ENCODE measurements at places on chromosomes 12 and 14.

DNA sequence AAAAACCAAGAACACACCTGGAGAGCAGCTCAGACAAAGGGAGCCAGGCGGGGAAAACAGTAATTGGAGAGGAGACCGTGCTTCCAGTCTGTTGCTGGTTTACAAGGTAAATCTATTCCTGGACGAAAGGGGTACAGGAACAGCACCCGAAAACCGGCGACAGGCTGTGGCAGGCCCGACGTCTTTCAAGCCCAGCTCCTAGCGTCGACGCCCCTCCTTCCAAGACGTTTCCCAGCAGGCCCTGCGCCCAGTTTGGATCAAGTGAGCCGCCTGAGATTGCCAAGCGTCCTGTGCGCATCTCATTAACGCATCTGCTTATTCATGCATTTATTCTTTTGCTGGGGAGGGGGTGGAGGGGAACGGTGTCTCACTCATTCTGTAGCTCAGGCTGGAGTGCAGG is 1.4 kb downstream of the C12orf56 start:
- DNase-seq, result no peak

GRCh38 chr12:121443193-121443870 is 43.4 kb downstream of the RNF34 start:
- peak; percentile 94 for DNase-seq

DNA sequence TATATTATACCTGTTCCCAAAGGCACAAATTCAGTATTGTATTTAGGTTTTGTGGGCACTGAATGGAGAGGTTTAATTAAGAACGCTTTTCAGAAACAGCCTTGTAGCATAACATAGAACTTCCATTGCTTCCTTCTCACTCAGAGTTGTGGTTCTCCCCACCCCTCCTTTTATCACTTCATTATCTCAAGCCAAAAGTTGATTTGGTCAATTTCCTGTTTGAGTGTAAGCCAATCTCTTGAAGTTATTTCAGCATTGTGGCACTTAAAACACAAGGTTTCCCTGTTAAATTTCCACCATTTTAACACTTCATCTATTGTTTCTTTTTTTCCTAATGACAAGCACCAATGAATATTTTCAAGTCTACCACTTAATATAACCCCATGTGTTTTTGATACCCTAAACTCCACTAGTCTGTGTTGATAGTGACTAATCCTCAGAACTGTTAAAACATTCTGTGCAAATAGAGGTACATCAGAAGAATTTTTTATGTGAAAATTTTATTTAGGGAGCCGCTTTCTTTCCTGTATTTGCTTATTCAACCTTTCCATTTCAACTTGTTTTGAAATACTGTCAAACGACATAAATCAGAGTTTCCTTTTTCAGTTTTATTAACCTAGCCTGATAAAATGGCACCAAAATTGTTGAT is 340.1 kb downstream of the BCAT1 start:
- DNase-seq, result no peak

GRCh38 chr14:24392325-24393091 is 6.3 kb upstream of the NYNRIN start:
- peak; percentile 56 for DNase-seq

- DNase-seq, result peak; percentile 17
Observed at GRCh38 chr12:68317047-68317667, 15.0 kb downstream of the MDM1 start.

GRCh38 chr12:28507033-28507432 is 316.8 kb downstream of the CCDC91 start:
- no peak for DNase-seq

DNA sequence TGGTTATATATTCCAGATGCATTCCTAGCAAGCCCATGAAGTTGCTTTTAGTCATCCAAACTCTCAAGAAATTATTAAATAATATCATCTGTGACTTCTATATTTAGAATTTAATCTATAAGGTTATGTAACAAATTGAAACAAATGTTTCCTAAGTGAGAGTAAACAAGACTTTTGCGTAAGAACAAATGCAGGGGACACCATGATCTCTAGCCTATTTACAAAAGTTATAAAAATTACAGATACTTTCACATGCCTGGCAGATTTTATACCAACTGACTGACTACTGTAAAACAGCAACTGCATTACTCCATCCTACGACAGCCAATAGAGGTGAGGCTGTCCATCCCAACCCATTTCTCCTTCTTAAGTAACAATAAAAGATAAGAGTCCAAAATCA is 20.4 kb upstream of the DIO2 start:
- no peak for DNase-seq

DNA sequence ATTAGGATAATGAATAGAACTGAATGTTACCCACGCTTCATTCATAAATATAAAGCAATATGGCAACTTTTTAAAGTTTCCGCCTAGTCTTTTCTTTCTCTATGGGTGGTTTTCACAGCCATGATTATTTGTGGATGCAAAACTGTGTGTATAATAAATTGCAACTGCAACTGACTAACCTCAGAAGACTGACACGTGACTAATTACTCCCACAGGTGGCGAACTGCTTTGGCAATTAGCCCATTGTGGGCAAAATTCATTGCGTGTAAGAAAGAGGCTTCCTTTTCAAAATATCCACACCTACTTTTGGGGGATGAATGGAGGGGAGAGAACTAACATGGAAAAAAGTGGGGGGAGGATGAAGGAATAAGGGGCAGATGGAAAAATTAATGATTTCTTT is 79.0 kb downstream of the SLC25A21 start:
- no peak for DNase-seq

GRCh38 chr14:62988967-62989366 is 56.3 kb downstream of the KCNH5 start:
- DNase-seq, result no peak

DNA sequence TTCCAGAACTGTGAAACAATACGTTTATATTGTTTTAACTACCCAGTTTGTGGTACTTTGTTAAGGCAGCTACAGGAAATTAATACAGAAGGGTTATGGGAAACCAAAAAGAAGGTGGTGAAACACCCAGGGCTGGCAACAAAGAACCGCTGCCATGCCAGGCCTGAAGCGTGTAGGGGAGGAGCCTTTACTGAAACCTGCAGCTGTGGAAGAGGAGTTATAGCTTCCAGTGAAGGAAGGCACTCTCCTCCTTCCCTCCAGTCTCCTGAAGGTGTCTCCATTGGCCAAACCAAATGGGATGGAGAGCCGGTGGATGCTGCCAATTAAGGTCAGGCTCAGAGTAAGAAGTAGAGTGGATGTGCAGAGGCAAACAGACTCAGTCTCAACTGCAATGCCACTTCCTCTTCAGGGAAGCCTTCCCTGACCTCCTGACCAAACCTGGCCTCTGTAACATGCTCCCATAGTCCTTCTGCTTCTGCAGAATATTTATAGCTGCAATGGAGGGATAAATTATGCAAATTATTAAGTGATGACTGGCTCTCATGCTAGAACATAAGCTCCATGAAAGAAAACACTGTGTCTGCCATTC is 168.3 kb downstream of the DAD1 start:
- DNase-seq, result no peak

GRCh38 chr12:13386323-13387039 is 190.0 kb downstream of the EMP1 start:
- no peak for DNase-seq

DNA sequence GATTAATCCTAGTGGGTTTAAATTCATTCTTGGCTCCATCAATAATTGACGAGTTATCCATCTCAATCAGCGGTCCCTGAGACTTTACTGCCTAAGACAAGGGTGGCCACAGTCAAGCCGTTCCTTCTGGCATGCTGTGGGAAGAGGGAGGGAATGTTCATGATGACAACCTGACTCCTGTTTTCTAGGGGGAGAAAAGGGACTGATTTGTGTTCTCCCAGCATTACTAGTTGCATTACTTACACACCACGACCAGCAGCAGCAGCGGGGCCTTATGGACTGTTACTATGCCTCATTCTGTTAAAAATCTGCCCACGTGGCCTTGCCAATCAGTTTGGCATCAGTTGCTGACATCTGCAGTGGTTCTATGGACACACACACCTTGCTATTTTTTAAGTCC is 29.9 kb downstream of the PLEKHG7 start:
- no peak for DNase-seq

DNA sequence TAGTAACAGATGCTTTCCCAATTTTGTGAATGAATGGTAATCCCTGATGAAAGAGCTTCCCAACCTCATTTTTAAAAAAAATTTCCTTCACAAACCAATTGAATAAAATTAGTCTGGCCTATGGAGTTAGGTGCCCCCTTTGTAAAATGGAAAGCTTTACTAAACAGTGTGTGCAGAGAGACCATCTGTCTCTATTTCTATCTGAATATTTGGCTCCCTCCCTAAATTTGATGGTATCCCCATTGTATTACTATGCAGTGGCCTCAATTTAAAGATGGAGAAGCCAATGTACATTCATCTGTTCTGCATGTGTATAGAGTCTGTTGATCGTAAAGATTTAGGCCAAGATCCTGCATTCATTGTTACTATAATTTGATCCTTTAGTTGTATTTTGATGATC is 397.7 kb upstream of the RGS6 start:
- no peak for DNase-seq

GRCh38 chr14:85535991-85536832 is 6.3 kb downstream of the FLRT2 start:
- no peak for DNase-seq

DNA sequence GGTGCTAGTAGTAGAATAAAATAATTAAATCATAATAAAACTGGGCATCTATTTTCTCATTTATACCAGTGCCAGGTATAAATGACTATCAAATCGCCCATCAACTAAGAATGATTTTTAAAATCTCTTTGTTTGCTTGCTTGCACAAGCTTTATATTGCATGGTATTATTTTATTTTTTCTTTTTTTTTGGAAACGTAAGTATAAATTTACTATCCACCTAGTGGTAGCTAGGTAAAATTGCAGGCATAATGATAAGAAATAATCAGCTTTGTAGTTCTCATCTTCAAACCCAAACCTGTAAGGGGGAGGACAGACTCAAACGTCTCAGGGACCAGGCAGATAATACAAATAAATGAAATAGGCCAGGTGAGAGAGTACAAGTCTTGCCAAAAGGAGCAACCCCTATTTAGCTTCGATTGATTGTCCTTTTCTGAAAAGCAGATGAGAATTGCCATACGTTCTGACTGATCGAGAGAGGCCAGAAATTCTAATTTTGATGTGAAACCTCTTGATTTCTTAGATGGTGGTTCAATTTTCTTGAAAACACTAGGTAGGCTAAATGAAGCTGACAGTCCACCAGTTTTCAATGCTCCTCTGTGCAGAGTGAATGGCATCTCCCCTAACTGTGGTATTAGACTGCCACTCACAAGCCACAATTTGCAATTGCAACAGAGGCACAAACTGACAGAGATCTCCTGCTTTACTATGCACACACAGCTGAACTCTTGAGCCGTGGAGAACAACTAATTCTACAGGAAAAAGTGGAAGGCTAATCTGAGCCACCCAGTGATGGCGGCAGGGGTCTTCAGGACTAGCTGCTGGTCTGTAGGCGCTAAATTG is 189.3 kb downstream of the DACT1 start:
- no peak for DNase-seq

DNA sequence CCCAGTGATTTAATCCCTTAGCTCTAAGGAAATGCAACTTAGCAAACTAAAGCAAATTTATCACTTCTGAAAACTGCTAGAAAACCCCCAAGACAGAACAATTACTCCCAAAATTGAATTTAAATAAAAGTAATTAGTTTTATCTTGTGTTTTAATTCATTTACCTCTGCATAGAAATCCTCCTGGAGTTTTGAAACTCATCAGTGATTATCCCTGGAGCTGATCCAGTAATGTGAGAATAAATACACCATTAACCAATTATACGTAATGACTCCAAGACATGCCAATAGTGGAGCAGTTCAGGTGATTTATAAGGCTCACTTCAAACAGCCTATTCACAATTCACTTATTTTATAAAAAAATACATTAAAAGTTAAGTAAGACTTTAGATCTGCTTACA is 855.3 kb upstream of the FLRT2 start:
- DNase-seq, result no peak

GRCh38 chr14:53786045-53786444 is 170.6 kb downstream of the BMP4 start:
- DNase-seq, result no peak

DNA sequence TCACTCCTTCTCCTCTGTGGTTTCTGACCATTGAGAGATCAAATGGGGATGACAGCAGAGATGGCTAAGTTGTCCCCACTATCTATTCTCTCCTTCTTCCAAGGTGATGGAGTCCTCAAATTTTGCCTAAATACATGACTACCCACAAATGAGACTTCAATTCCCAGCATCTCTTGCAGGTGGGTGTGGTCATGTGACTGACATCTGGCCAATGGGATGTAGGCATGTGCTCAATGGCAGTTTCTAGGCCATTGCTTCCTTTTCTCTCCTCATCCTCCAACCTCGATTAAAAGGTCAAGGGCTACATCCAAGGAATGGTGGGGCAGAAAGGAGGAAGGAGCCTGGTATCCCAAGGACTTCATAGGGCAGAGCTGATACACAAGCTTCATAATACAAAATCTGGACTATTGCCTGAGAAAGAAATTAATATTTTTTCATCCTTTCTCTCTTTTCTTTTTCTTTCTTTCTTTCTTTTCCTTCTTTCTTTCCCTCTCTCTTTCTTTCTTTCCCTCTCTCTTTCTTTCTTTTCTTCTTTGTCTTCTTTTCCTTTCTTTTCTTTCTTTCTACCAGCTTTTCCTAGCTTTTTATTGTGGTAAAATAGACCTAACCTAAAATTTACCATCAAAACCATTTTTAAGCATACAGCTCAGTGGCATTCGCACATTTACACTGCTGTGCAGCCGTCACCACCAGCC is 100.9 kb upstream of the PRB2 start:
- no peak for DNase-seq

- no peak for DNase-seq
Observed at GRCh38 chr12:13379531-13380188, 183.1 kb downstream of the EMP1 start.

- DNase-seq, result no peak
Observed at GRCh38 chr14:63777024-63777423, 49.2 kb upstream of the SGPP1 start.

DNA sequence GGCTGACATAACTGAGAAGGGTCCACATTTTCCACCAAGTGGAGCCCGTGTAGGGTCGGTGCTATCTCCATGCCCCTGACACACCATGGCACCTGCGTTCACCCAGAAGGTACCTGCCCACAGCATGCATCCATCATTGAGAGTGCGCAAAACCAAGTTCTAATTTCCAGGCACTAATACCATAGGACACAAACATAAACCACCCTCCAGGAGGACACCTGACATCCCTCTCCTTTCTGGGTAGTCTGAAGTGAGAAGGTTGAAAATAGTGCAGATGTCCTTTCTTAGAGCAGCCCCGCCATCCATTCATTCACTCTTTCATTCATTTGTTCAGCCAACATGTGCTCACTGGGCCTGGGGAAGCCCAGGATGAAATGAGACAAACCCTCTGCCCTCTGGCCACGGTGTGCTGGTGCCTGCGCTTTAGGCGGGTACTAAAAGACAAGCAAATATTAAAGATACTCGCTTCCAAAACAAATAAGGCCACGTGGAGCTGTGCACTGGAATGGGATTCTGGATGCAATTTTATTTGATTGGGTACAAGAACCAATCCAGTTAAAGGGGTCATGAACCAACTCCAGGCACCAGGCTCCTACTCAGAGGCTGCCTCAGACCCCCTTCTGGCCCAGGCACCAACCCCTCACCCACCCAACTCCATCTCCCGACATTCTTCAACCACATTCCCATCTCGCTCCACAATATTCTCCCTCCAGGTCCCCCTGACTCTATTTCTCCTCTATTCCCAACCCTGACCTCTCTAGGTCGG is 1.2 kb downstream of the TTC7B start:
- DNase-seq, result no peak

- no peak for DNase-seq
Observed at GRCh38 chr14:93790966-93791365, 2.7 kb upstream of the PRIMA1 start.

Data from HEK293T (cell line).